ENCODE measurements at places on chromosomes 1 and 21.
A peak's percentile ranks its signal among the peaks of the same experiment; 100 is the strongest.

DNA sequence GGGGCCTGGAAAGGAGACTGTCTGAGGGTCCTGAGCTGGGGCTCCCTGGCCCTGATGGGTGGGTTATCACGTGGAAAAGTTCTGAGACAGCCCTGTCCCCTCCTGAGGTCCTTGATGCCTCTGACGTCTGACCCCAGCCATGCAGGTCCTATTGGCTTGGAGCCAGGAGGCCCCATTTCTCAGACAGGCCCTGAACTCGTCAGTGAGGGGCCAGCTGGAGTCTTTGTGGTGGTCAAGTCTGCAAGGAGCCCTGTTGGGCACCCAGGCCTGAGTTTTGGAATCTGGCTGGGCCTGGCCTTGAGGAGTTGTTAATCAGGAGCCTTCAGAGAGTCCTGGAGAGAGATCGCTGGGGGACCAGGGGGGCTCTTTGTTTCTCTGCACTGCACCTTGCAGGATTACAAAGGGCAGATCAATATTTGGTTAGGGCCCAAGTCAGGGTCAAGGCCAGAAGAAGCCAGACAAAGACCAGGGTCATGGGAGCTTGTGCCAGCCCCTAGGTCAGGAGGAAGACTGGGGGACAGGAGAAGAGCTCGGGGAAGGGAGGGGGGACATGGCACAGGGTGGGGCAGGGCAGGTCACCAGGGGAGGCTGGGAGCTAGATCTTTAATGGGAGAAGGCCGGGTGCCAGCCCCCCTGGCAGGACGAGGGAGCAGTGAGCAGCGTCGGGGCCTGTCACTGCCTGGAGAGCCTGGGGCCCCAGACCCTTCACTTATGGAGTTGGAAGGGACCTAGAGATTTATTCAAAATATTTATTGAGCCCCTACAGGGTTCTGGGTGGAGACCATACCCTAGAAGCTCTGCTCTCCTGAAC is 83.2 kb downstream of the PTPRU start:
- DNase-seq = no peak

DNA sequence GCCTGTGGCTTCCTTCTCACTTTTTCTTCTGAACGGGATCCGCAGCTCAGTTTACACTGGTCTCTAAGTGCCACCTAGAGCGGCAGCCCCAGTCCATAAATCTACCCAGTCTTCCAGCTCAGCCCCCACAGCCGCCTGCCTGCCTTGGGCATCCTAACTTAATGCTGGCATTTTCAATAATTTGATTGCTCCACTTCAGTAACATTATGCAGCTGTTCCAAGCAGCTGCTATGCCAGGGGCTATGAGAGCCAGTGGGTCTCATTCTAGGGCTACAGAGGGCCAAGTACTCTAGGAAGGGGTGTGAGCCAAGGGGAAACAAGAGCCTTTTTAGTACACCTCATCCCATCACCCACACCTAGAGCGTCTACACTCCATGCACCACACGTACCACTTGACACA is 48.4 kb upstream of the COA6 start:
- no peak for DNase-seq

DNA sequence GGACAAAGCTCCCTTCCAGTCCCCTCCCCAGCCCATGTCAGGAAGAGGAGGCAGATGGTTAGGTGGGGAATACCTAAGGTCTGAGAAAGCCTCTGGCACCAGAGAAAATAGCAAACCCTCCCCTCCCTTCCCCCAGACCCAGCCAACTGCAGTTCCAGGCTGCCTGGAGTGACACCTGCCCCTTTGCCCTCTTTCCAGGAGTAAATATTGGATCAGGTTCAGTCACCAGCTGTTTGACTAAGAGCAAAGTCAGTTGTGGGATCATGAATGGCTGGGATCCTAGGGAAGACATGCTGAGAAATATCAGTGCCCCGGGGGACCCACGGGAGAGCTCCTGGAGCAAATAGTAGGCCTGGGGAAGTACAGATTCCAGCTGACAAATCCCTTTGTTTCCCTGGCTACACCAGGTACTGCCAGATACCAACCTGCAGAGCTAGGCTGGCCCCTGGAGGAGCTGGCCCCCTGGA is 12.2 kb upstream of the CDK18 start:
- no peak for DNase-seq

- no peak for DNase-seq
Measured at GRCh38 chr1:170676628-170677027, 12.7 kb downstream of the PRRX1 start.

DNA sequence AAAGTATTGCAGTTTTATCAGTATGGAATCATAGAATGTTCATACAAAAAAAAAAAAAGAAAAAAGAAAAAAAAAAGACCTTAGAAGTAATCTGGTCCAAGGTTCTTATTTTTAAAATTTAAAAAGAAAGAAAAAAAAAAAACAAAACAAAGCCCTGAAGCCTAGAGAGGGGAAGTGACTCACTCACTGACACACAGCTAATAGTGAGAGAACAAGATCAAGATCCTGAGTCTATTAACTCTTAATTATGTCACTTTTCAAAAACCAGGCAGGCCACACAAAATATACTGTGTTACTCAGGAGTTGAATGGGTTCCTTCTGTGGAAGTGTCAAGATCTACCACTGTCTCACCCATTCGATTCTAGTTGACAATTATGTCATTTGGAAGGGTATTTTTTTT is 433.9 kb upstream of the DAB1 start:
- DNase-seq = no peak

DNA sequence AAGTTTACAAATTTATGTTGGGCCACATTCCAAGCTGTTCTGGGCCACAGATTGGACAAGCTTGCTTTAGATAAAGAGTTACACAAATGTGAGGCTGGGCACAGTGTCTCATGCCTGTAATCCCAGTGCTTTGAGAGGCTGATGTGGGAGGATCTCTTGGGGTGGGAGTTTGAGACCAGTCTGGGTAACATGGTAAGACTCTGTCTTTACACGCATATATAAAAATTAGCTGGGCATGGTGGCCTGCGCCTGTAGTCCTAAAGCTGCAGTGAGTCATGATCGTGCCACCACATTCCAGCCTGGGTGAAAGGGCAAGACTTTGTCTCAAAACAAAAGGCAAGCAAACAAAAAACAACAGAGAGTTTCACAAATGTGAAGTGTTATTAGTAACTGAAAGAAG is 5.9 kb upstream of the VCAM1 start:
- DNase-seq = no peak

GRCh38 chr1:22509815-22510214 is 53.5 kb upstream of the EPHA8 start:
- DNase-seq = no peak

DNA sequence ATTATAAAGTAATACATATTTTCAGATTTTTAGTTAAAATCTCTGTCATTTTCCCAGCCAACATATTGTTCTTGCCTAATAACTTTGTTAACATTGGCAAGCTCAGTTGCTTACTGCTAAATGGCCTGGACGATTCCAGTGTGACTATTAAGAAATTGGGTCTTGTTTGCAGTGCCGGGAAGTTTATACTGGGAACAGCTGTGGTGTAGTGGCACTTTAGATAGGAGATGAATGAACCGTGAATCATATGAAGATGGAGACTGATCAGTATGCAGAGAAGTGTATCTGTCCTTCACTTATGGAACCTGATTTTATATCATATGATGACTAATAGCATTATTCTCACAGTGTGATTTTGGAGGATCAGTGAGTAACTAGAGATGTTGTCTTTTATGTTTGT is 3.3 kb downstream of the CHRM3 start:
- no peak for DNase-seq

DNA sequence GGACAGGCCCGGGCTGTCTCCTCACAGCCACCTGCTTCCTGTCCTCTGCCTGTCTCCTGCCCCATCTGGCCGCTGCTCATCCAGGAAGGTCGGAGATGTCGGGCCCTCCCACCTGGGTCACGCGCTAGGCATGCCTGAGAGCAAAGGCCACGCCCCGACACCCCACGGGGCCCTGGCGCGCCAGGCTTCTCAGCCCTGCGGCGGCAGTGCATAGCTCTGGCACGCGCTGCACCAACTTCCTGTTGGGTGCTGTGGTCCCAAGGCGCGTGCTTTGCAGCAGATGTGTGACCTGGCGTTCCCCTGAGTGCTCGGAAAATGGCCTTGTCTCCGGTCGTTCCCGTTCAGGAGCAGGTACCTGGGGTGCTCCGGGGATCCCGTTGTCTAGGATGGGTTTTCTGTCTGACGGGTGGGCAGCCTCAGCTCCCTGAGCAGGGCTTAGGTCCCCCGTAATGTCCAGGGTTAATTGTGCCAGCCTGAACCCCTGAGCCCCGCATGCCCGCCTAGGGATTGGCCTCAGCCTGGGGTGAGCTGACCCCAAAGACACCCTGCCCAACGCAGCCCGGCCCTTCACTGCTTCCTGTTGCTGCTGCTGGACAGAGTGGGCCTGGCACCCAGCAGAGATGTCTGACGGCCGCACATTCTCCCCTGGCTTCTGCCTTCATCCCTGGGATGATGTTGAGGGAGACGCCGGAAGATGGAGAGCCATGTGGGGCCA is 19.4 kb upstream of the KCNAB2 start:
- DNase-seq = peak; percentile 63

- no peak for DNase-seq
Measured at GRCh38 chr1:113918243-113918642, 10.9 kb upstream of the HIPK1 start.

- DNase-seq = no peak
Measured at GRCh38 chr1:45833361-45833760, 29.9 kb downstream of the MAST2 start.

DNA sequence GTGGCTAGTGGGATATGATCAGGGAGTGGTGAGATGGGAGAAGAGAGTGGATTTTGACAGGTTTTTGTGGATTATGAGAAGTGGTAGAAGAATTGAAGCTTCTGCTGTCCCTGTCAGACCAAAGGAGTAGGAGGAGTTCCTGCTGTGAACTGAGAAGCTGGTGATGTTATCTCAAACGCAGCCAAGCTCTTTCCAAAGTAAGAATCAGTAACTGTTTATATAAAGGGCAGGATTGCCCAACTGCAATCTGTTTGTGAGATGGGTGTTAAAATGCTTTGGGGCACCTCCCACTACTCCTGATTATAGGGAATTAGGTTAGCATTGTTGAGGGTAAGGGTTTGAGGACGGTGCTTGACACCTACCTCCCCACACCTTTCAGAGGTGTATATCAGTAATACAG is 60.5 kb upstream of the USP25 start:
- no peak for DNase-seq

GRCh38 chr1:21669258-21670058 is at the start of gene RAP1GAP:
Gene RAP1GAP (minus strand): TSS chr1:21669357. CDS start chr1:21620032, 49,325 bp downstream.
- no peak for DNase-seq

GRCh38 chr1:35561972-35562680 is 4.5 kb downstream of the NCDN start:
- DNase-seq = no peak
